AG09319 (cell line): ENCODE measurements at places on chromosomes 3 and 15.

- no peak for DNase-seq
Measured at GRCh38 chr3:78049521-78049920, 1009.6 kb downstream of the ROBO2 start.

DNA sequence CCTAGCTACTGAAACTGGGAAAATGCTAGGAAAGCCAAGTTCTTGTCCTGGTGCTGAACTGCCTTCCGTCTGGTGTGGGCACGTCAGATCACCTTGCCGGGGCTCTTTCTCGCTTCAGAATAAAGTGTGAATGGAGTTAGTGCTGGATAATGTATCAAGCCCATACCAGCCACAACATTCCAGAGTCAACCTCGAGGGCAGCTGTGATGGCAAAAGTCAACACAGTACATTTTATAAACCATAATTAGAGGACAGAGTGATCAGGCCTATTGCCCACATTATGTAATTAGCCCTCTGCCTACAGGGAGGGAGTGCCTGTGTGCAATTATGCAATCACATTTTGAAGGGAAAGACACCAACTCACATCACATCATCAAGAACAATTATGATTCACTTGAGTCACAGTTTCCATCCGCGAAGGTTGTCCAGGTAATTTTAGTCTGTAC, 165.2 kb downstream of the RORA start:
- DNase-seq: no peak

GRCh38 chr3:97838393-97838792, 16.6 kb downstream of the CRYBG3 start:
- DNase-seq: no peak

GRCh38 chr3:172270557-172271166, 177.6 kb downstream of the GHSR start:
- no peak for DNase-seq

DNA sequence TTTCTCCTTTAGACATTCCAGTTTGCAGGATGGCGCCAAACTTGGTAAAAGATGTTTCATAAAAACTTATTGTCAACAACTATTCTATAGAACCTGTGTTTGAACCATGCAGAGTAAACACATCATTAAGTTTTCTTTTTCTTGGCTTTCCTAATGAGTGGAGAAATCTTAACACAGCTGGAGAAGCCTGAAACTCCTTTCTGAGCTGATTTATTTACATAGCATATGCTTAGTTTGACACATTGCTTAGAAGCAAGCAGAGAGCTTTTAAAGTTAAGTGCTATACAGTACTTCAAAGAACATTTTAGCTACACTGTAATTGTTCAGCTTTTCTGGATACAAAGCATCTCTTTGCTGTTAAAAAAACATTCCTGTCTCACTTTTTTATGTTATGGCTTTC, 61.0 kb upstream of the PAQR5 start:
- no peak for DNase-seq
